ENCODE measurements at places on chromosomes 7 and 10.

DNA sequence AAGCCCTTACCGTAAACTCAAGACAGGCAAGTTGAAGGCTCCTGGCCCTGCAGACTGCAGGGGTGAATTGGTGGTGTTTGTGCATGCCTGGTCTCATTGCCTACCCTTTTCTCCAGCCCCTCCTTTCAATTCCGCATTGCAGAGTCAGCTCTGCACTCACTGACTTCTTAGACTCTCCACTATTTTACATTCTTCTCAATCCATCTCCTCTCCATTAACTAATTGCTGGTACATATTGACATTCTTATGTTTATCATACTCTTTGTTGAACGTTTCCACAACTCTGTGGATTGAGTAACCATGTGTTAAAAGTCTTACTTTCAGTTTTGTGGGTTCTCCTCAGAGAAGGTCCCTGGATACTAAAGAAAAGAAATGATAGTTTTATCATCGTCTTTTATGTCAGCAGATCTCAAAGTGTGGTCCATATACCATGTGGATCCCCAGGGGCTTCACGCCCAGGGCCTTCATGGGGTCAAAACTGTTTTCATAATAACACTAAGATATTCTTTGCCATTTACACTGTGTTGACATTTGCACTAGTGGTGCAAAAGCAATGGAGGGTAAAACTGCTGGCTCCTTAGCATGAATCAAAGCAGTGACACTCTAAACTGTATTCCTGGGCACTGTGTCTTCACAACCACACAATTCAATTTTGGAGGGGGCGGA, 135.4 kb upstream of the FZD1 start:
- DNase-seq, result no peak

GRCh38 chr10:78948621-78949030, 120.1 kb upstream of the ZMIZ1 start:
- no peak for DNase-seq

GRCh38 chr7:30135301-30136116, 723 bp downstream of the MTURN start:
- no peak for DNase-seq

- DNase-seq, result no peak
Measured at GRCh38 chr7:31963569-31964175, 106.5 kb downstream of the PDE1C start.

- DNase-seq, result no peak
Measured at GRCh38 chr10:60675236-60675635, 103.0 kb upstream of the CDK1 start.

DNA sequence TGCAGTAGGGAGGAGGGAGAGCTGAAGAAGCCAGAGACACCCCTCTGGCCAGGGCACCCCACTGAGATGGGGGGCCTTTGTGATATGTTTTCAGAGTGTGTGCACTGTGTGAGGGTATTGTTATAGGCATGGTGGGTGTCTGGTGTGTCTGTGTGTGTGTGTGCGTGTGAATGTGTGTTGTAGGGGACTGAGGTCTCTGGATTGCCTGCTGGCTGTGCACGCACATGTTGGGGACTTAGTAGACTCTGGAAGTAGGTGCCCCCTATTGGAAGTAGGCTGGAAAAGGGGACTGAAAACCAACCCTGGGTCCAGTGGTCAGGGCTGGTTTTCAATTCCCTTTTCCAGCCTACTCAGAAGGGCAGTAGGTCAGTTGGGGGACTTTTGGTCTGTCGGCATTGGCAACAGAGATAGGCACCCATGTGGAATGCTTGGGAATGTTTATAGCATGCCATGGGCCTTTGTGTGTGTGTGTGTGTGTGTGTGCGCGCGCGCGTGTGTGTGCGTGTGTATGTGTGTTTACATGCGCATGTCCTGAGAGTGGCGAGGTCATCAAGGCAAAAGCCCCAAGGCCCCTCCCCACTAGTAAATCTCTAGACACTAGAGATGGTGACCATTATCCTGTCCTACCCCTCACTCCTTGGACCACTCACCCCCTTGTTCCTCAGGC, 78.8 kb downstream of the HIF1AN start:
- no peak for DNase-seq

DNA sequence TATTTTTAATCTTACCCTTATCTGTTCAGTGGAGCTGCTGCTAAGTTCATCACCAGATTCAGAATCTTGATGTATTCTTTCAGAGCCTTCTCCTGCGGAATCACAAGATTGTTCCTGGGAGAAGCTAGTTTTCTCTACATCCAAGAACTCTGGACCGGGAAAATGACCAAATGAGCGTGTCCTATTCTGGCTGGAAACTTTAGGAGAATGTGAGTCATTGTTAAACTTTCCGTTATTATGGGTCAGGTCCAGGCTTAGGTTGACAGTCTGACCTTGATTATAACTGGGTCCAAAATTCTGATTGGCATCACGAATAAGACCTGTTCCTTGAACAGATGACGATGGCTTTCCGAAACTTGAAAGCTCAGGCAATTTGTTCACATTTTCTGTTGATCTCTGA, 20.5 kb downstream of the ARHGAP12 start:
- no peak for DNase-seq

- no peak for DNase-seq
Measured at GRCh38 chr7:88344956-88345832, 38.5 kb upstream of the STEAP4 start.

- DNase-seq, result no peak
Measured at GRCh38 chr10:109996225-109996624, 11.6 kb upstream of the ADD3 start.

GRCh38 chr10:129079705-129080104, 387.3 kb upstream of the MGMT start:
- no peak for DNase-seq

Data from stimulated activated CD4-positive, alpha-beta T cell treated with anti-CD3 and anti-CD28 coated beads, Interleukin-1b, Interleukin-23, amount 100 ng/mL, for 1 hour (primary cell).